ENCODE measurements at places on chromosomes 2 and 18.
A peak's percentile ranks its signal among the peaks of the same experiment; 100 is the strongest.

GRCh38 chr18:44679914-44680272 is 795 bp upstream of the SETBP1 start:
- peak; percentile 61 for DNase-seq

- no peak for DNase-seq
Observed at GRCh38 chr18:37853706-37854105, 288.1 kb upstream of the CELF4 start.

DNA sequence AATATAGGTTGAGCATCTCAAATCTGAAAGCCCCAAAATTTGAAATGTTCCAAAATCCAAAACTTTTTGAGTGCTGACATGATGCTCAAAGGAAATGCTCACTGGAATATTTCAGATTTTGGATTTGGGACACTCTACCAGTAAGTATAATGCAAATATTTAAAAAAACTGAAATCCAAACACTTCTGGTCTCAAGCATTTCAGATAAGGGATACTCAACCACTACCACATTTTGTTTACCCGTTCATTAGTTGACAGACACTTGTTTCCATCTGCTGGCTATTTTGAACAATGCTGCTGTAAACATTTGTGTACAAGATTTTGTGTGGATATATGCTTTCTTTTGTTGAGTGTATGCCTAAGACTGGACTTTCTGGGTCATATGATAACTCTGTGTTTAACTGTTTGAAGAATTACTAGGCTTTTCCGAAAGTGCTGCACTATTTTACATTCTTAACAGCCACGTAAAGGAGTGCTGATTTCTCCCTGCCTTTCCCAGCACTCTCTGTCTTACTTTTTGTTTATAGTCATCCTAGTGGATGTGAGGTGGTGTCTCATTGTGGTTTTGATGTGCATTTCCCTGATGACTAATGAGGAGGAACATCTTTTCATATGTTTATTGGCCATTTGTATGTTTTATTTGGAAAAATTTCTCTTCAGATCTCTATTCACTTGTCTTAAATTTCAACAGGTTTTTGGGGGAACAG is 19.5 kb upstream of the DCDC2C start:
- DNase-seq = no peak

DNA sequence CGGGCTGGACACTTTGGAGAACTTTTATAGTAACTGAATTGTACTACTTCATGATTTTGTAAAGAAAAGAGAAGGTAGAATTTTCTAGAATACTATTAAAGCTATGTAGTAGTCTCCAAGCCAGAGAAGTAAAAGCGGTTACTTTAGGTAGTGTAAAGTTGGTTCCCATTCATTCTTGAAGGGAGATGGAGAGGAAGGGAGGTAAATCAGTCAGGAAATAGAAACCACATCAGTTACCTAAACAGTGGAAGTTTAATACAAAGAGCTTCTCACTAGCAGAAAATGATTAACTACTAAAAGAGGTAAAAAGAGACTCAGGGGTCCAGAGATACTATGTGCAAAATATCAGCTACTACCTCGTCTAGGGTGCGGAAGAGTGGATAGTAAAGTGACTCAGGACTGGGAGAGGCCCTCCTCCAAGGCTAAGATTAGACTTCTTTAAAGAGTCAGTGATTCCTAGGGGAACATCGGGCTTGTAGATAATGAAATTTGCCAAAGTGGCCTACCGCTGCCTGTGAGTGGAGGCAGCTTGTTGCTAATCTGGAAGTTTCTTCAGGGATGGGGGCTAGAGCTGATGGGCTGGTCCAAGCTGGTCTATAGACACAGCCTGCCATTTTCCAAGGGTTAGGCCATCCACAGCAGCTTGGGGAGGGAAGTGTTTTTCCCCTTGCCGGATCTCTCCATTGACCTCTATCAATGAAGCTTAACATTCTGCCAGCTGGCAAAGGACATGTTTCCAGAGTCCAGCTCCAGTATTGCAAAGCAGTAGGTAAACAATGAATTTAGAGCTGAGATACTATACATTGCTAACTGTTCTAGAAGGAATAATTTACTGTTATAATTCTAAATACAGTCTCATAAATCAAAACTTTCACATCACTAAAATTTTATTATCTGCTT is 246.4 kb upstream of the BOD1L2 start:
- no peak for DNase-seq

Measured in NCI-H748 treated with DMSO at 0.1 percent for 48 hours (cell line).